ENCODE measurements at places on chromosomes 2 and 18.

GRCh38 chr2:9388199-9388681 lies 35.1 kb downstream of the ITGB1BP1 start:
- no peak for DNase-seq

GRCh38 chr2:185433824-185434223 lies 304.8 kb upstream of the FSIP2 start:
- DNase-seq = no peak

GRCh38 chr2:234761910-234762309 lies 189.9 kb upstream of the SH3BP4 start:
- no peak for DNase-seq

- no peak for DNase-seq
These were observed 84.0 kb downstream of the NFATC1 start for GRCh38 chr18:79479761-79480161.

DNA sequence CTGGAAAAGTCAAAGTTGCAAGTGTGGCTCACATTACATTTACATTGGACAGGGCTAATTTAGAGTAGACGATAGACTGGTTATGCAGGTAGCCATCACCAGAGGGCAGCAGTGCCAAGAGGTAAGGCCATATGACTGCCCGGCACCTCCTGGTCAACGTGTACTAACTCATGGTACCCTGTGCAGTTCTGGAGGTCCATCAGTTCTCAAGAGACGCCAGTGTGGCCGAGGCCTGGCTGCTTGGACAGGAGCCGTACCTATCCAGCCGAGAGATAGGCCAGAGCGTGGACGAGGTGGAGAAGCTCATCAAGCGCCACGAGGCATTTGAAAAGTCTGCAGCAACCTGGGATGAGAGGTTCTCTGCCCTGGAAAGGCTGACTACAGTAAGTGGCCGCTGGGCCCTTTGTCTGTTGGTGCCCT lies 65.8 kb upstream of the EML6 start:
- DNase-seq = no peak

DNA sequence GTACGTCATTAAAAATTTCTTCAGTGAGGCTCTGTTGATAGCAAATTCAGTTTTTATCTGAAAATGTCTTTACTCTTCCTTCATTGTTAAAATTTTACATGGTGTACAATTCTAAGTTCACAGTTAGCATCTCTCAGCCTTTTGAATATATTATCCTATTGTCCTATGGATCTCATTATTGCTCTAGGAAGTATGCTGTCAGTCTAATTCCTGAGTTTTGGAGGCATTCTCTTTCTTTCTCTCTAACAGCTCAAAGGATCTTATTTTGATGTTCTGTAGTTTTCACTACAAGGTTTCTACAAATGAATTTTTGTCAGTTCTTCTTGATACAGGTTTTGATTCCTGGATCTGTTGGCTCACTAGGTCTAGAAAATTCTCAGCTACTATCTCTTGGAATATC lies 2.9 kb upstream of the ACMSD start:
- DNase-seq = no peak

DNA sequence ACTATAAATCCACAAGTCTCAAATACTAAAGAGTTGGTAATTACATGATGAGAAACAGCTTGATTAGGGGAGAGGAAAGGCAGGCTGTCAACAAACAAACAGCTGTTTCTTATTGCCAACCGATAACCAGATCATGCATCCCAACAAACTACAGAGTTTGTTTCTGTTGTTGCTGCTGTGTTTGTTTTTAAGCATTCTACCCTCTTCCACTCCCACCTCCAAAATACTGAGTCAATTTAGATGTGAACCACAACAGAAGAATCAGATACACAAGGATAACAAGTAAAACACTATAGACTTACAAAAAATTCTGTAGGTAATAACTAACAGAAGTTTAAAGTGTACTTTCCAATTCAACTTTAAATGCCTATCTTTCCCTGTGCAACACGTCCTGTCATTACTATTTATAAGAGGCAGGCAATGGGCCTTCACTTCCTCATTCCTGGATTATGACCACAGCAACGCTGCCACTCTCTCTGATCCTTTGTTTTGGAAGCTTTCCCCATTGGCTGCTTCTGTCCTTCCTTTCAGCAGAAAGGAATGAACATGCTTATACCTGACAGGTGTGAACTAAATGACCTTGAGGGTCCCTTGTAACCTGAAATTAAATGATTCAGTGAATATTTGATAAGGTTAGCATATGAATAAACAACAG lies 152.0 kb downstream of the SRBD1 start:
- DNase-seq = no peak

DNA sequence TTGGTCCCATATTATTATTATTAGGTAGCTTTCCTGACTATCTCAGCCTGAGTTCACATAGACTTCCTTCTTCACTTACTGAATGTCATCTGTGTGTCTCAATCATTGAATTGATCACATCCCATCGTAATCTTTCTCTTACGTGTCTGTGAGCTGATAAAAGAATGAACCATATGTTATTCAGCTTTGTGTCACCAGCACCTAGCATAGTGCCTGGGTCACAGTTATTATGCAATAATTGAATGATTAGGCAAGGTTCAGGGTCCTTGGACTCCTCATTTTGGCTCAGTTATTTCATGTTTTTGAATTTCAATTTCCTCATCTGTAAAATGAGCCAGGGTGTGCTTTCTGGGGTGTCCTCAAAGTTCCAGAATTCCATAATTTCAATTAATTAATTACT lies 107.2 kb downstream of the ZEB2 start:
- no peak for DNase-seq

DNA sequence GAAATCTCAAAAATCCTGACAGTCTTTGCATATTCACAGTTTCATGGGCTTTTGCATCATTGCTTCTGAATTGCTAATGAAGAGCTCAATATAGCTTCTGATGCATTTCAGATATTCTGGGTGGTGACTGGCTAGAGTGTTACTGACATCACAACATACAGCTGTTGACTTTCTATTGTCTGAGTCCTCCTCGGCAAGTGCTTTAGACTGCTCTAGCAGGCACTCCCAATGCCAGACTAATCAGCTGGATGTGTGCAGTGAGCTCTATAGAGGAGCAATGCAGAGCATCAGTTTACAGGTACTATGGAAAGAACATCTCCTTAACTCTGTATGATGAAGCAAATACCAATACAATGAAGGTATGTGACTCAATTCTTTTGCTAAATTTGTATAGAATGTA lies 54.9 kb downstream of the R3HDM1 start:
- no peak for DNase-seq

- no peak for DNase-seq
These were observed 42.2 kb upstream of the ZSWIM2 start for GRCh38 chr2:186891185-186891621.

GRCh38 chr2:225771701-225772100 lies 372.2 kb downstream of the NYAP2 start:
- no peak for DNase-seq

DNA sequence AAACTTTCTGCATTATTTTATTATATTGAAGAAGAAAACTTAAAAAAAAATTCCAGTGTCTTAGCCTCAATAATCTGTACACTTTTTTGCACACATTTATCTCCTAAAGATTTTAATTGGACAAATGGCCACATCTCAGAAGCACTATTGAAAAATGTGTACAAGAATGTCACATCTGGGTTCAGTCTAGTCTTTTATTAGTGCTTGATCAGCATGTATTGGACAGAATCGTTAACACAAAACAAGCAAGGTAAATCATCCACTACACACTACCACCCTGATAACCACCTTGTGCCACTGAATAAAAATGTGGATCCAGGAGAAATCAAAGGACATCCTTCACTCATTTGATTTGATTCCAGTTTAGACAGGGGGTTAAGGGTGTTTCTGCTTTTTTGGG lies 554.8 kb downstream of the ARHGAP15 start:
- DNase-seq = no peak

DNA sequence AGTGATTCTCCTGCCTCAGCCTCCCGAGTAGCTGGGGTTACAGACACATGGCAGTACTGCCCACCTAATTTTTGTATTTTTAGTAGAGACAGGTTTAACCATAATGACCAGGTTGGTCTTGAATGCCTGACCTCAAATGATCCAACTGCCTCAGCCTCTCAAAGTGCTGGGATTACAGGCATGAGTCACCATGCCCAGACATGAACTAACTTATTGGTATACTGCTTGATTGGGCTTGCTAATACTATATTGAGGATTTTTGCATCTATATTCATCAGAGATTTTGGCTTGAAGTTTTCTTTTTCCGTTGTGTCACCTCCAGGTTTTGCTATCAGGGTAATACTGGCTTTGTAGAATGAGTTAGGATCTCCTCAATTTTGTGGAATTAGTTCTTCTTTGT lies 706.1 kb upstream of the HS6ST1 start:
- DNase-seq = no peak

GRCh38 chr2:25698752-25699151 lies 25.4 kb upstream of the DTNB start:
- no peak for DNase-seq

DNA sequence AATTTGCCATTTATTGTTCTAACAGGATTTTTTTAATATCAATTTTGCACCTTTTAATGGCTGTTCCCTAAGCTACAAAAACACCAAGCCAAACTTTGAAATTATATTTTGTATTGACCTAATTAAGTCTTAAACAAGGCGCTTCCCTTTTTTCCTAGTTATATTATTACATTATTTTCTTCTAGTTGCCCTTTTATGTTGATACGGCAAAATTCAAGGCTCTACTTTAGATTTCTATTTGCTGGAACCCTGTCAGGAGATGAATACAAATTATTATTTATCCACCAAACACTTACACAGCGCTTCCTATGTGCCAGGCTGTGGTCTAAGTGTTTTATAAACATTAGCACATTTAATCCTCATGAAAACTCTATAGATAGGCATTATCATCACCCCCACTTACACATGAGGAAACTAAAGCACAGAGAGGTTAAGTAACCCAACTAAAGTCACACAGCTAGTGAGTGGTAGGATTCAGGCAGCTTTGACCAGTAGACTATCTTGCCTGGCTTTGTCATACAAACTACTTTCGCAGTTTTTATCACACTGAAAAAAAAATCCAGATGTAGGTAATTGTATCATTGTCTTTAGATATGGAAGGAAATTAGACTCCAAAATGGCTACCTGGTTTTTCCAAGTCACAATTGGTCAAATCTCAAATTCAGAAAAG lies 456.5 kb downstream of the STK39 start:
- DNase-seq = no peak

GRCh38 chr2:136727973-136728699 lies 37.2 kb upstream of the THSD7B start:
- DNase-seq = no peak

- DNase-seq = no peak
These were observed 43.2 kb downstream of the SP140 start for GRCh38 chr2:230268606-230269243.

DNA sequence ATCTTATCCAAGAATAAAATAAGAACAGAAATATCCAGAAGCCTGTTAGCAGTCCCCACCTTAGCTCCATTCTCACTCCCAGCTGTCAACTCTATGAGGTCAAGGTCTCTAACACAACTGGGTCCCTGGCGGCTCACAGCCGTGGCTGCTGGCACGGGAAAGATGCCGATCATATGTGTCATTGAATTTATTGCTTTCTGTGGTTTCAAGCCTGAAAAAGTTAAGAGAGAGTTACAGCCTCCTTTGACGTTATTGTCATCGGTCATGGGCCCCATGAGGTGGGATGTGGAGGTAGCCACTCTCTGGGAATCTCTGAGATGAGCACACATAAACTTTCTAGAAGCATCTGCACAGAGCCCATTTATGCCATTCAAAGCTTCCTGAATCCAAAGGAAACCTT lies 28.7 kb upstream of the CABLES1 start:
- DNase-seq = no peak

- DNase-seq = no peak
These were observed 604 bp downstream of the RALBP1 start for GRCh38 chr18:9475643-9476591.

DNA sequence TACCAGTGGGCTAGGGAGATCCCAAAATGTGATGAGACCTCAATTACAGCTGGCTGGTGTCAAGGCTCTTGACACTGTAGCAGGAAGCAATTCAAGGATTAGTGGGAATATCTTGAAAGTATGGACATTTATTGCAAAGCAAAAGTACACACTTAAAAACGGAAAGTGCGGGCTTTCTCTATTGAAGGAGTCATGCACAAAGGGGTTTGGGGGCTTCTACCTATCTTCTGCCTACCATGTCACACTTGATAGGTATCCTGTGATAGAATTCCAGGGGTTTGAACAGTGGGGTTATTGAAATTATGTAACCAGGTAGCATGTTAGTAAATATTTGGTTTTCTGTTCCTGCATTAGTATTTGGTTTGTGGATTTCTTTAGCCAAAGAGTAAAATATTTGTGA lies 1652.1 kb upstream of the DDX18 start:
- DNase-seq = no peak

- DNase-seq = no peak
These were observed 43.7 kb downstream of the POU3F3 start for GRCh38 chr2:104897515-104898184.

DNA sequence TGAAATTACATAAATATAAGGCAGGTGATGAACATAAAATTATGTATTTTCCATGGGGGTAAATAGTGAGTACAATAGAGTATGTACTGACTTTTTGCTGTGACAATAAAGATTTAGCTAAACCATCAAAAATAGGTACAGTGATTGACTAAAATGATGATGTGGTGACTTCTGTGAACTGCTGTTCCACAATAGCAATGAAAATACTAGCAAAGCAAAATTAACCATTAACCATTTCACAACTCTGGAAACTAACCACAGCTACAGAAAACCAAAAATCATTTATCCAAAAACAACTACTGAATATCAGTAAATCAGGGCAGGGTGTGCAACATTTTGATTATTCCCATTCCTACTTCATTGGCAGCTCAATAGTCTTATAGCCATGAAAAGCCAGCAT lies 161.4 kb upstream of the GYPC start:
- DNase-seq = no peak

GRCh38 chr2:174587579-174587978 lies 10.0 kb downstream of the WIPF1 start:
- no peak for DNase-seq

DNA sequence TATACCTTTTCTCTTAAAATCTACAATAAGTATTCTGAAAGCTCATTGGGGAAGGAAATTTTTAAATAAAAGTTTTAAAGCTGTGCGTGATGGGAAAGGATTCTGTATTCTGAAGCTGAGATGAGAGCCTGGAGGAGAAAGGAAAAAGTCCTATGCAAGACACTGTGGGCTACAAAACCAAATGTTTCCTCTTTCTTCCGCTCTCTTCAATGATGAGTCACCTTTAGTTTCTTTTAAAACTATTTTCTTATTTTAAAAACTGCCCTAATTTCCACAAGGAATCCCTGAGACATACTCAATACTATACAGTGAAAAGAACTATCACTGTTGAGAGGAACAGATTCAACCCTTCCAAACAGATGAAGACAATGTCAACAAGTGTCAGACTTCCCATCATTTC lies 87.4 kb downstream of the INO80D start:
- no peak for DNase-seq

DNA sequence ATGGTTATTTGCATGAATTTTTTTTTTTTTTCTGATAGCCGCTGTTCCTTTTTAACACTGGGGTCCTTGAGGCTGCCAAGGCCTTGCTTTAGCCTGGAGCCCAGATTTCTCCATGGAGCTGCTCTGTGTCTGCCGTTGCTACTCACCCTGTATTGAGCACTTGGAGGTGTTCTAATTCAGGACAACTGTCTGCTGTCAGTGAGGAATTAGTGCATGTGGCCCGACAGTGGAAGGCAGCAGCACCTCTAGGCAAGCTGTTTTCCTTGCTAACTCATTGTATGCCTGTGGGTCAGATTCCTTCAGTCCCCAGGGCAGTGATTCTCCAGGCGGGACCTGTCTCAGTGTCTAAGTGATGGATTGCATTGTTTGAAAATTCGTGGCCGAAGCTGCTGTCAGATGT lies 147.7 kb upstream of the DPP10 start:
- no peak for DNase-seq

GRCh38 chr18:74547860-74548259 lies 13.6 kb downstream of the CNDP1 start:
- DNase-seq = no peak

- no peak for DNase-seq
These were observed 12.7 kb downstream of the INPP5D start for GRCh38 chr2:233072838-233073237.

Data from NCI-H1694 treated with DMSO at 0.1 percent for 48 hours (cell line).